ENCODE measurements at places on chromosomes 1 and 21. TPM values are rescaled to one million over a fixed set of nuclear protein-coding genes. Genes with fewer than 3 reads are reported as not detected.

- no peak for DNase-seq
Measured at GRCh38 chr1:6447016-6447817, 18.8 kb downstream of the TNFRSF25 start.

DNA sequence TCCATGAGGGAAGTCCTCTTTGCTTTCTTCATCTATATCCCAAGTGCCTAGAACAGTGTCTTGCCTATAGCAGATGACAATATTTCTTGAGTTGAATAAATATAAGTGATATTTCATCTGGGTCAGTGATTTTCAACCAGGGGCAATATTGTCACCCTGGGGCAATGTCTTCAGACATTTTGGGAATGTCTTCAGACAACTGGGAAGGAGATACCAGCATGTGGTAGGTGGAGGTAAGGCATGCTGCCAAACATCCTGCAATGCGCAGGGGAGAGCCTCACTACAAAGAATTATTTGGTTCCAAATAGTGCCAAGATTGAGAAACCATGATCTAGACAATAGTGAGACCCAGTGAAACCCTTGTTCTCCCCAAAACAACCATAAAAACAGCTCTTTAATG is 54.7 kb downstream of the C1orf94 start:
- DNase-seq = no peak

DNA sequence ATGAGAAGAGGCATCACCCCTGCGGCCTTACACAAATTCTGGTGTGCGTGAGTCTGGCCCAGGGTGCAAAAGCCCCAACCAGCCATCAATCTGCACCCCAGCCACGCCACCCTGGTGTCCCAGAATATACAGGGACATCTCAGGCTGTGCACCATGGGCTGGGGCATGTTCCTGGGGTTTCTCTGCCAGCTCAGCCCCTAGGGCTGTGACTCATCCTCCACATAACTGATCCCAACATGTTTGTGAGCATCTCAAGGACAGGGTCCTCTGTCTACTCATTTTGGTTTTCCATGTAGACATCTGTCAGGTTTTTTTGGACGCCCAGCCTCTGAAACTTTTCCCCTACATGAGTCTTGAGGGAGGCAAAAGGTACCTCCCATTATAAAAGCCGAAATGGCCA is 511 bp downstream of the ZNF683 start:
- DNase-seq = no peak

GRCh38 chr1:157659576-157660247 is 40.9 kb downstream of the FCRL3 start:
- no peak for DNase-seq

GRCh38 chr1:99328171-99328570 is 63.9 kb downstream of the PLPPR4 start:
- no peak for DNase-seq

DNA sequence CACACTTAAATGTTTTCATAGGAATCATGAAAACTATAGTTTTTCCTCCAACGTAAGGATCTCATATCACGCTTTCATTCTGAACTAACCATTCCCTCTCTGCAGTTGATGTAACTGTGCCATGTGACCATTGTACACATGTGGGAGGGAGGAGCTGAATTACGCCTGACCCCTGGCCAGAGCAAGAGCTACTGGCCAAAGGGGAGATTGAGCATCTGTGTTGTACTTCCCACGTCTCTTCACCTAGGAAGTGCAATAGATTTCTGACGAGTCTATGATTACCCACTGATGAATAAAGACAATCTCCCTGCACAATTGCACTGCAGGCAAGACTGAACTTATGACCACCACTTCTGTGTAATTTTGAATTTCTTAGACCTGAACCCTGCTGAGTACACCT is 24.0 kb downstream of the PTPRC start:
- DNase-seq = no peak

- no peak for DNase-seq
Measured at GRCh38 chr1:155657463-155657862, 31.1 kb downstream of the YY1AP1 start.

DNA sequence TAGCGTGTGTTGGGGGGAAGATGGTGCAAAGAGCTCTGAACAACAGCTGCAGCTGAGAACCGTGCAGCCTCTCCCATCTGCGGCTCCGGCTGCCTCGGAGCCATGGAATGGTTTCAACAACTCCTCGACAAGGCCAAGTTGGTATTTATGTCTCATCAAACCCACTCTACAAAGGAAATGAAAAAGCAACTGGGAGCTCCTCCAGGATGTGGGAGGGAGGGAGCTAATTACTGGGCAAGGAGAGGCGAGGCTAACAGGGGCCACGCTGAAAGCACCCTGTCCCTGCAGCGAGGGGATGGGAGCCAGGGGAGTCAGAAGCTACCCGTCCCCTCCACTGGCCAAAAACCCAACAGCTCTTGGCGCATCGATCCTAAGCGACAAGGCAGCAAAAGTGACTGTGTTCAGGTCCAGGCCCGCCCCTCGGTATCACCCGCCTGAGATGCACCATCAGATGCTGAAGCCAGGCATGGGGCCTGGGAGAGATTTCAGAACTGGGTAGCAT is 63.1 kb downstream of the ACOT7 start:
- no peak for DNase-seq

DNA sequence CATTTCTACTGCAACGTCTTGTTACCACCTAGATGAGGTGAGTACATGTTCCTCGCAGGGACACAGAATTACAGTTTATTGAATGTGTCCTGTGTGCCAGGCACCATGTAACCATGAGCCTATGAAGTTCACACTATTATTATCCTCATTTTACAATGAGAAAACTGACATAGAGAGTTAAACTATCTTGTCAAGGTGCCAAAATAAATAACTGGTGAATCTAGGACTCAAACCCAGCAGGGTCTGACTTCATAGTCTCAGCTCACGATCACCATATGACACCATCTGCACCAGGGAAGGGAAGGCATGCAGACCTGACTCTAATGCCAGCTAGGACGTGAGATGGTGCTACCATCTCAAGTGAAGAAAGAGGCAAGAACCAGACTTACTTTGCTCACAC is 2.4 kb downstream of the SELE start:
- no peak for DNase-seq

GRCh38 chr1:48077795-48078222 is 80.6 kb upstream of the TRABD2B start:
- no peak for DNase-seq

DNA sequence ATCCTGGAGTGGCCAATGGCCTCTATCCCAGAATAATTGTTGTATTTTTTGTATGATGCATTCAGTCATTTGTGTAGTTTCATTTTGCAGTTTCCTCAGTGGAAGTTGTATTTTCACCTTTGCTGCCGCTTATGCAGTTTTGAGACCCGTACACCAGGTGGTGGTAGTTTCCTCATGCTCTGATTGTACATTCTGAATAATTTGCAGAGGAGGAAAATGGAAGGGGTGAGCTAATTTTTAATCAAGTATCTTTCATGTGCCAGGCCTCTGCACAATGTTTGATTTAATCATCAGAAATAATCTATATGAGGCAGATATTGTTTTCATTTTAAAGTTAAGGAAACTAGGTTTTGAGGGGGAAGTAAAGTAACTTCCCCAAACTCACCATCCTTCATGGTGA is 29.5 kb downstream of the HLX start:
- DNase-seq = no peak

- peak; percentile 71 for DNase-seq
Measured at GRCh38 chr1:227759341-227760300, 24.4 kb downstream of the SNAP47 start.

DNA sequence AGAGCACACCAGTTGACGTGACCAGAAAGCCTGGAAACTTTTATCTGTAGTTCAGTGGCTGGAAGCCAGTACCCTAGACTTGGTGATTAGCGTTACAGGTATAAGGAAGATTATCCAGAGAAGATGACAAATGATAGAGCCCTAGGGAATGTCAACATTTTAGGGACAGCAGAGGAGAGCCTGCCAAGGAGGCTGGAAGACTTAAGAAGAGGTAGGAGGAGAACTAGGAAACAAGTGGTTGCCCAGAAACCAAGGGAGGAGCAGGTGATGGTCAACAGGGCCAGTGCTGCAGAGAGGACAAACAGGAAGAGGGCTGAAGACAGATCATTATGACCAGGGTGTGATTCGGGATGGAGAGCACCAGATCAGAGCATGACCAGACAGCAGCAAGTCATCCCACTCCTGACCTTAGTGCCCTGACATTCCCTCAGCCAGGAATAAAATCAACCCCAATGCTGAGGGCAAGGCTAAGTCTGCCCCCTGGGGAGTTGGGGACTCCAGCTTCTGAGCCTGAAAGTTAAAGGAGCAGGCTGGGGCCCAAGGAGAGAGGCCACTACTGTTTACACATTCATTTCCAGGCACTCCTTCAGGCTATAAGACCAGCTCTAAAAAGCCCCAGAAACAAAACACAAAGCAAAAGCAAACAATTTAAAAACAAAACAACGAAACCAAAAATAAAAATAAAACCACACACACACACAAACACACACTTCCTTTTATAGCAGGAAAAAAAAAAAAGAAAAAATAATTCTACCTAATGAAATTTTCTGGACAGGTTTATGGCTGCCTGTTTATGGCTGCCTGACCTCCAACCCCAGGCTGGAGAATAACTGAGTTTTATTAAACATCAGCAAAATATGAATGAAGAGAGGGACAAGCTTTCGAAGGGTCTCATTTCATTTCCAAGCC is 48.6 kb upstream of the LRRC52 start:
- DNase-seq = no peak

GRCh38 chr21:28614791-28615190 is 377.9 kb downstream of the LTN1 start:
- DNase-seq = no peak

- DNase-seq = no peak
Measured at GRCh38 chr1:81730881-81731280, 69.9 kb upstream of the ADGRL2 start.

DNA sequence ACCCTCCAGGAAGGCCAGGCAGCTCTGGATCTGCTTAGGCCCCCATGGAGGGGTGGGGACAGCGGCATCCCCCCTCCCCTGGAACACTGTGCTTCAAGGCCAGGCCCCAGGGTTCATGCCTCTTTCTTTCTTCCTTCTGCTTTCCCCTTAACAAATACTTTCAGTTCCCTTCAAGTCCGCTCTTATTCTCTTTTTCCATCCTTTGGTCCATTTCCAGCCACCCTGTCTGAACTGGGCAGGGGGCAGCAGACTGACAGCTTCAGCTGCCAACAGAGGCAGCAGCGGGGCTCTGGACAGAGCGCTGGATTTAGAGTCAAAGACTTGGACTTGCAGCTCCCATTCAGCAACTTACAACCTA is 1.1 kb upstream of the CD244 start:
- DNase-seq = no peak

- DNase-seq = peak; percentile 35
Measured at GRCh38 chr1:115052454-115053083, 22.9 kb downstream of the TSHB start.

DNA sequence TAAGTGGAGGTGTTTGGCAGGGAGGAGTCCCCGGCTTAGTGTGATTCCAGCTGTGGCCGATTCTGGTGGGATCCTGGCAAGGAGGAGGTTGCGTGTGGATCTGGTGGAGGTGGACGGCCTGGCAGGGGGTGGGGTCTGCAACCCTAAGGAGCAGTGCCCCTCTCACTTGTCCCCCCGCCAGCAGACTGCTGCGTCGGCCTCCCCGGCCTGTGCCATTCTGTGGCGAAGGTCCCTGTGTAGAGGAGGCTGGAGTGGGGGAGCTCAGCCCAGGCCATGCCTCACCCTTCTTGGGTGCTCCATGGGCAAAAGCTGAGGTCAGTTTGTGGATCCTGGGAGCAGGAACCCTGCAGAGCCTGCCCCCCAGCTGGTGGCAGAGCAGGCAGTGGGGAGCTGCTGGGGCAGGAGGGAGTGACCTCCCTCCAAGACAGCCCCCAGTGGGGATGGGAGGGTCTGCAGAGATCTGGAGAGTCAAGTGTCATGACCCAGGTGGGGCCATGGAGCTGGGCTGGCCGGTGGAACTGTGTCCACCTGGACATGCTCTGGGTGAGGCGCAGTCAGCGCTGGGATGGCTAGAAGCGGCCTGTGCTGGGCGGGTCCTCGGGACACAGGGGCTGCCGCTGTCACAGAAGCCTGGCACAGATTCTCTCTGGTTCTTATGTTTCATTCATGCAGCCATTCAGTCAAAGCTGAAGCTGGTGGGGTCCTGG is 5.3 kb downstream of the MIB2 start:
- peak; percentile 14 for DNase-seq

GRCh38 chr1:81802707-81803430 is 2.1 kb downstream of the ADGRL2 start:
- DNase-seq = peak; percentile 82

The CCDC30 gene
- 0.73 TPM for polyA plus RNA-seq

The CYP4A11 gene
- 0.01 TPM for polyA plus RNA-seq

The ATPAF1 gene
- polyA plus RNA-seq = 80.5 TPM

The DNAJC28 gene
- polyA plus RNA-seq = 2.2 TPM

The MAEL gene
- polyA plus RNA-seq = 1.7 TPM

The NOC2L gene
- 64.8 TPM for polyA plus RNA-seq

The DNAJC6 gene
- 1.7 TPM for polyA plus RNA-seq

The BATF3 gene
- polyA plus RNA-seq = 2.2 TPM

The LSM10 gene
- 82.6 TPM for polyA plus RNA-seq

The PTPRC gene
- polyA plus RNA-seq = 1.0 TPM

The ST6GALNAC5 gene
- 0.59 TPM for polyA plus RNA-seq

The TNFRSF18 gene
- not detected for polyA plus RNA-seq

Measured in heart right ventricle (tissue), 16 donors.